ENCODE measurements at places on chromosomes 7 and 10.

- DNase-seq, result no peak
Observed at GRCh38 chr7:68537774-68538071, 1060.6 kb upstream of the AUTS2 start.

DNA sequence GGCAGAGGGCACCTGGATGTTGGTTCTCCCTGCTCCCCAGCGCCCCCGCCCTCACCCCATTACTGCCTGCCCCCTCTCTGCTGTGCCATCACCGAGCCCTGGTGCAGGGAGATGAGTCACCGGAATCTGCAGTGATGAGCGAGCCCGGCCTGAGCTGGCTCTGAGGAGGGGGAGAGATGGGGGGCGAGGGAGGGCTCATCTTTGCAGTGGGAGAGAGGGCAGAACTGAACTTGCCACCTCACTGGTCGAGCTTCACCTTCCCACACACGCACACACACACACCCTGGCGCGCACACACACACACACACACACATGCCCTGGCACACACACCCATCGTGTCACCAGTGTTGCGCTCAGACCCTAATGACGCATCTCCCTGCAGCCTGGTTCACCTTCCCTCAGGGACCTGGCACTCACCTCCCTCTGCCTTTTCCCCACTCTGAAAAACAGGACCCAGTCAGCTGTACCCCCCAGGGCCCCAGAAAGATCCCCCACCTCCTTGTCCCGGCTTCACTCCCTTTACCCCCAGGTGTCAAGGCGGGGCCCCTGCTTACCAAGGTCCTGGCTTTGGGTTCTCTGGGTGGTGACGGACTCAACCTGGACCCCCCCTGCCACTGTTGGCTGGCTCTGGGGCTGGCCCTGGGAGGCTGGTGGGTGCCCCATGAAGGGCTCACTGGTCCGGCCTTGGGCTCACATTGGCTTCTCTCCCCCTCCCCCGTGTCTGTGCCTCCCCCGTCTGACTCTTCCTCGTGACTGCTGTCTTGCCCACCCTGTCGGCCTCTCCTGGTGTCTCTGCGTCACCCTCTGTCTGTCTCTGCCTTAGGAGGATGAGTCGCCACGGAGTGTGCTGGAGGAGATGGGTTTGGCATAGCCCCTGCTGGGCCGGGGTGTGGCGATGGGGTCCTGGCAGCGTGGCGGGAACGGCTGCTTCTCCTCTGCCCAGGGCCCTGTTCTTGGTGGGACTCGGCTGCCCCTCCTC lies 5.4 kb downstream of the VGF start:
- DNase-seq, result no peak

GRCh38 chr7:53811555-53812079 lies 730.6 kb upstream of the VSTM2A start:
- no peak for DNase-seq

- no peak for DNase-seq
Observed at GRCh38 chr10:31596765-31597164, 277.7 kb downstream of the ZEB1 start.
